ENCODE measurements at places on chromosomes 4 and X. TPM values are rescaled to one million over a fixed set of nuclear protein-coding genes. Genes with fewer than 3 reads are reported as not detected.

TEX13B gene
- not detected for total RNA-seq

- peaks cover 4% of the 10 kb centered on the region for H3K36me3 ChIP-seq
- H3K27me3 ChIP-seq = no peaks in the 10 kb centered on the region
- H3K4me1 ChIP-seq = no peaks in the 10 kb centered on the region
- no peak overlapping the region for H3K4me3 ChIP-seq
These were observed 28.5 kb downstream of the SASH3 start for GRCh38 chrX:129808158-129808828.

GRCh38 chr4:175927121-175927520 lies 115.1 kb upstream of the GPM6A start:
- no peaks in the 10 kb centered on the region for H3K4me1 ChIP-seq
- H3K27me3 ChIP-seq = no peaks in the 10 kb centered on the region
- no peak for DNase-seq
- no peak overlapping the region for H3K27ac ChIP-seq
- H3K36me3 ChIP-seq = no peaks in the 10 kb centered on the region
- no peak overlapping the region for H3K4me3 ChIP-seq

DNA sequence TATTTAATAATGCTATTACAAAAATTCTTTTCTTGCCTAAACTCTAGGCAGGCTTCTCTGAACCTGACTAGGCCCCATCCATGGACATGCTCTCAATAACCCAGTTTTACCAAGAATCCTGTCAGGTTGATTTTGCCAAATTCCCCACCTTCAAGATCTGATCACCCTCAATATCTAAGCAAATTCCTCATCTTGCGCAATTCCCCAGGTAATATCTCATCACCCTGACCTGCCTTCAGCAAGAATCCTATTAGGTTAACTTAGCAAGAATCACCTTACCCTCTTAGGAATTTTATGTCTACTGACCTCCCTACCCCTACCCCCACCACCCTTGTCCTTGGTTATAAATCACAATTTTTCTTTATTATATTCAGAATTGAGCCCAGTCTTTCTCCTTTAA lies 579.1 kb downstream of the C4orf33 start:
- no peaks in the 10 kb centered on the region for H3K36me3 ChIP-seq
- H3K27me3 ChIP-seq = no peaks in the 10 kb centered on the region
- no peak overlapping the region for H3K27ac ChIP-seq
- DNase-seq = no peak

ATP1B4 gene
- not detected for total RNA-seq

GRCh38 chrX:3191796-3192195 lies 150.5 kb downstream of the ARSF start:
- H3K27me3 ChIP-seq = no peaks in the 10 kb centered on the region
- H3K27ac ChIP-seq = no peak overlapping the region
- DNase-seq = no peak

GRCh38 chr4:7171191-7171900 lies 21.0 kb upstream of the SORCS2 start:
- H3K4me3 ChIP-seq = no peak overlapping the region
- H3K27ac ChIP-seq = no peak overlapping the region
- H3K27me3 ChIP-seq = peaks cover 4% of the 10 kb centered on the region
- no peak for DNase-seq
- no peaks in the 10 kb centered on the region for H3K36me3 ChIP-seq
- peaks cover 5% of the 10 kb centered on the region for H3K4me1 ChIP-seq

HMGB3 gene
- 5.4 TPM for total RNA-seq

- H3K27me3 ChIP-seq = no peaks in the 10 kb centered on the region
- DNase-seq = no peak
- no peak overlapping the region for H3K27ac ChIP-seq
These were observed 3.2 kb downstream of the MAOB start for GRCh38 chrX:43878906-43879526.

- no peak overlapping the region for H3K27ac ChIP-seq
- no peaks in the 10 kb centered on the region for H3K36me3 ChIP-seq
- H3K4me1 ChIP-seq = no peaks in the 10 kb centered on the region
- no peaks in the 10 kb centered on the region for H3K27me3 ChIP-seq
- H3K4me3 ChIP-seq = no peak overlapping the region
- peak; percentile 42 for DNase-seq
These were observed 19.1 kb upstream of the ZXDA start for GRCh38 chrX:57929373-57929772.

DNA sequence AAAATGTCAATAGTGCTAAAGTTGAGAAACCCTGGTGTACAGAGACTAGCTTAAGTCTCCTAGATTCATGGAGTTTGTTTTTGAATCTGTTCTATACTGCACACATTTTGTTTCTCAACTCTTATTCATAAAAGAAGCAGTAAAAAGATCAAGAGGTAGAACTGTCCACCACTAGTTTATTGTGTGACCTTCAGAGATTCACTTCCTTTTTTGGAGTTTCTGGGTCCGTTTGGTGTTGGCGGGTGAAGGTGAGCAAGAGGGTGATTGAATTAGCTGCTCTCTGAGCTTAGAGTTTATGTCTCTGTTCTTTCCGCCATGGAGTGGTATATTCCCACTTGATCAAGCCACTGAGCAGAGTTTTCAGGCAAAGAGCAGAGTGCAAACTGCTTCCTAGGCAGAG lies 21.4 kb upstream of the PLAC1 start:
- no peak for DNase-seq
- no peak overlapping the region for H3K4me3 ChIP-seq
- no peak overlapping the region for H3K27ac ChIP-seq
- no peaks in the 10 kb centered on the region for H3K27me3 ChIP-seq
- H3K4me1 ChIP-seq = no peaks in the 10 kb centered on the region

BMP3 gene
- total RNA-seq = not detected

MAGEA6 gene
- total RNA-seq = not detected

DNA sequence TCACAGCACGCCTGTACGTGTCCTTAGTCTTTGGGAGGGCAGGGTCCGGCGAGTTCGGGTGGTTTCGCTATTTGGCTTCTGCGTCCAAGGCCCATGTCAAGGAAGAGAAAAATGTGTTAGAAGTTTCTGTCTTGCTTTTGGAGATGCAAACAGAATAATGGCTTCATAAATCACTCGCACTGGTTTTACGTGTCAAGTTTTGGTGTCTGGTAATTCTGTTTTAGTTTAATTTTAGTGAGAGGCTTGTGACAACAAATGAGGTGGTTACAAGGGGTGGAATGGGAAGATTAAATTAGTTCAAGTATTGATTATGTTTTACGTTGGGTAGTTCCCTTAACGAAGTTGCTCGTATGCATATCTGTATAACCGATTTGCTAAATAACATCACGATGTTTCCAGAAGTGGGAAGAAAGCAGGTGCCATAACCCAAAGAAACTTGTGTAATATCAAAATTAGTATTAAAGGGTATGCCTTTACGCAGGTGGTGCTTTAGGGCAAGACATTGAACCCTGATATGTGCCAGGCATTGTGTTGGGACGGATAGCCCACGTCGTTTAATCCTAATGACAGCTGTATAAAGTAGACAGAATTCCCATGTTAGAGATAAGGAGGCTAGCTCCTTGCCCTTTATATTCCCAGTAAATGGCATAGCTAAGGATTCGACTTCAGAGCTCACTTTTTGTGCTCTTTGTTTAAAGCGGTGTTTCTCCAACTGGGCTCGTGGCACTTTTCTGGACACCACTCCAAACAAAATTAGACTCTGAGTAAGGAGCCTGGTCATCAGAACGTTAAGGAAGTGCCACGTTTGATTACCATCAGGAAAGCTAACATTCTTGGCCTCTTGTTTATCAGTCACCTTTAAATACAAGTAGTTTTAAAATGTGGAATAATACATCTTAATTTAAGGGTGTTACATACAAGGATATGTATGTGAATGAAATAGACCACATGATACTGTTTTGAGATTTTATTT lies 843 bp downstream of the RPL34 start:
- peak overlapping the region; percentile 78 for H3K4me3 ChIP-seq
- H3K27ac ChIP-seq = peak overlapping the region; percentile 85
- no peak for DNase-seq

DNA sequence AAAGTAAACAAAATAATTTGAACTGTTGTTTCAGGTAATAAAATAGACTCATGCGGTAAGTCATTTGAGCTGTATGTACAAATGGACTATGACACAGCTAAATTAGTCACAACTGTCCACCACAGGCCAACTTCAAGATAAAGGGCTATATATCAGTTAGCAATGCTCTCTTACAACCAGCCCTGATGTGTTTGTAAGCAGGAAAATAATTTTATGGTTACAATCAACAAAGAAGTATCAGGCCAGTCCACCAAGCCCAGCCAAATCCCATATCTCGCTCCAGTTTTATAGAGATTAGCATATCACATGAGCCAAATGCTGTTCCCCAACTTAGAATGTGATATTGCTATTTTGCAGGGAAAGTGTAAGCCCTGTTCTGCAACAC lies 511 bp upstream of the DUSP21 start:
- no peak overlapping the region for H3K27ac ChIP-seq
- H3K4me3 ChIP-seq = no peak overlapping the region
- no peaks in the 10 kb centered on the region for H3K4me1 ChIP-seq
- H3K27me3 ChIP-seq = no peaks in the 10 kb centered on the region
- no peaks in the 10 kb centered on the region for H3K36me3 ChIP-seq
- no peak for DNase-seq

GRCh38 chrX:5971300-5971699 lies 257.4 kb downstream of the NLGN4X start:
- H3K36me3 ChIP-seq = no peaks in the 10 kb centered on the region
- no peak overlapping the region for H3K4me3 ChIP-seq
- DNase-seq = no peak
- H3K27ac ChIP-seq = no peak overlapping the region
- no peaks in the 10 kb centered on the region for H3K27me3 ChIP-seq
- H3K4me1 ChIP-seq = no peaks in the 10 kb centered on the region

CTSO gene
- total RNA-seq = 3.7 TPM

GRCh38 chr4:41146716-41147506 lies 67.4 kb downstream of the APBB2 start:
- H3K4me3 ChIP-seq = no peak overlapping the region
- H3K27ac ChIP-seq = no peak overlapping the region
- no peaks in the 10 kb centered on the region for H3K27me3 ChIP-seq
- no peaks in the 10 kb centered on the region for H3K36me3 ChIP-seq

DNA sequence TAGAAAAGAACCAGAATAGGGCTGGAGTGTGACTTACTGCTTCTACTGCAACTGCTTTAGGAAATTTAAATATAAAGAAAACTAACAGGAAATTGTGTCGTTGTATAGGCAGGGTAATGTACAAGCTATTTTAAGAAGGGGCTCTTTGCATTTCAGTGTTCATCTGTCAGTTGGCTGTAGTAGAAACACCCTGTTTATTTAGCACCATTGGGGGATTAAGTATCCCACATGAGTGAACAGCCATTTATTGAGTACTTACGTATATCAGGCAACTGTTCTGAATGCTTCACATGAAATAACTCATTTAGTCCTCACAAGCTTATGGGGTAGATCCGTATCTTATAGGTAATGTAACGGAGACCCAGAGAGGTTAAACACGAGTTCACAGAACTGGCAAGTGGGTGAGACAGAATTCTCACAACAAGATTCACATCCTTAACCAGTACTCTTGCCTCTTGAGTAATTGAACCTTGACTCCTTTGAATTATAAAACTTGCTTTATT lies 23.9 kb downstream of the STIM2 start:
- peak overlapping the region; percentile 28 for H3K4me3 ChIP-seq
- H3K27me3 ChIP-seq = no peaks in the 10 kb centered on the region
- H3K4me1 ChIP-seq = peaks cover 28% of the 10 kb centered on the region
- no peaks in the 10 kb centered on the region for H3K36me3 ChIP-seq

DNA sequence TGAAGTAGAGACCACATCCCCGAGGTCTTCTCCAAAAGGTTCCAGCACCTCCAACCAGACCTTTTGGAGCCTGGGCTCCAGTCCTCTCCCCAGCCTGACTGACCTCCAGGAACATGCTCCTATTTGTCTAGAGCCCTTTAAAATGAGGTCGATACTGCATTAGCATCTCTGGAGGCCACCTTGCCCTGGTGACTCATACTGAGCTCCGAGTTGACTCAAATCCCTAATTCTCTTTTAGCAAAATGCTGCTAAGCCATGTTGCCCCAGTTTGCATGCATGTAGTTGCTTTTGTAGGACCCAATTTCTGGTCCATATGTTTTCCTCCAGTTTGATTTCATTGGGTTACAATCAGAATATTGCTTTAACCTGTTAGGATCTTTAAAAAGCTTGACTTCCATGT lies 43.5 kb upstream of the CITED1 start:
- H3K27me3 ChIP-seq = no peaks in the 10 kb centered on the region
- no peak overlapping the region for H3K27ac ChIP-seq
- H3K36me3 ChIP-seq = no peaks in the 10 kb centered on the region
- H3K4me3 ChIP-seq = no peak overlapping the region

F9 gene
- not detected for total RNA-seq
